Activated T-helper 1 cell treated with anti-CD3 and anti-CD28 coated beads, Interleukin-2, amount 50 U/mL, for 16 hours (primary cell): ENCODE measurements at places on chromosomes 3 and 15.

DNA sequence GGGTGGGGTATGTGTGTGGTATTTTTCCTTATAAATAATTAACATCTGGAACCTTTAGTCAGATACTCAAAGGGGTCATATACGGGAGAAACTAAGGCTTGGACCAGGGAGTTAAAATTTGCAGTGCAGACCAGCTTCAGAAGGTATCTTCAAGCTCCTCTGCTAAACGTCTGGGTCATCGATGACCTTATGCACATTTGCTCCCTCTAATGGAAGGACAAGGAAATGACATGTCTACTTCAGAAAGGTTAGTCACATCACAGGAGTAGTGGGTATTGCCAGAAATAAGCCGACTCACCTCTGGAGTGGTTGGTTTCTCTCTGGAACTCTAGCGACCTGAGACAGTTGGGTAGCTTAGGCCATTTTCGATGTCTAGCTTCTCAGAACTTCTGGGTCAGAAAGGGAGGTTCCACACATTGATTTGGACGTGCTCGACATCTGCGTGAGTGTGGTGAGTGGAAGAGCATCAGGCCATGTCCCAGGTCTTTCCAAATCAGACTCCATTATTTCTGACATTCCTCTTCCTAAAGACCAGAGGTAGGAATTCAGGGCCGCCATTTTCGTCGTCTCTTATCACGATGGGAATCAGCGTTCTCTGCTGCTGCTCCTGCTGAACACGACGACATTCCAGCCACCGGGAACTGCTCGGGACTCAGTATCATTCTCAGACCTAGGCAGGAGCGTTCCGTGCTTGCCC, 31.8 kb upstream of the RASA2 start:
- no peak for DNase-seq

DNA sequence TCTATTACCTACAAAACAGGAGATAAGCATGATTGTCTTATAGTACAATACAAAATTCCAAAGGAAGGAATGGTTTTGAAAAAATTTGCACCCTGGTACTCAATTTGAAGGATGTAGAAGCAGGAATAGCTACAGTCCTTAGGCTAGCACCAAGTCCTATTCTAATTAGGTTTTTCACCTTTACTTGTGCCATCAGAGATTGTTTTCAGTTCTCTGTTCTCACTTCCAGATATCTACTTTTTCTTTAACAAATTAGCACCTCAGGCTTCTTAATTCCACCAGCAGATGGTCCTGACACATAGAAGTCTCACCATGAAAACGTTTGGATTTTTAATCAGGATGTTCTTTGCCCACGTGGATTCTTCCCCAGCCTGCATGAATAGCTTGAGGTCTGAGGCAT, 43.8 kb downstream of the IL5RA start:
- no peak for DNase-seq

- DNase-seq: no peak
Measured at GRCh38 chr3:159839561-159840379, 148.9 kb upstream of the IL12A start.

- no peak for DNase-seq
Measured at GRCh38 chr3:120424506-120424905, 26.3 kb downstream of the FSTL1 start.

GRCh38 chr3:62143843-62144450, 229.4 kb downstream of the FEZF2 start:
- no peak for DNase-seq

DNA sequence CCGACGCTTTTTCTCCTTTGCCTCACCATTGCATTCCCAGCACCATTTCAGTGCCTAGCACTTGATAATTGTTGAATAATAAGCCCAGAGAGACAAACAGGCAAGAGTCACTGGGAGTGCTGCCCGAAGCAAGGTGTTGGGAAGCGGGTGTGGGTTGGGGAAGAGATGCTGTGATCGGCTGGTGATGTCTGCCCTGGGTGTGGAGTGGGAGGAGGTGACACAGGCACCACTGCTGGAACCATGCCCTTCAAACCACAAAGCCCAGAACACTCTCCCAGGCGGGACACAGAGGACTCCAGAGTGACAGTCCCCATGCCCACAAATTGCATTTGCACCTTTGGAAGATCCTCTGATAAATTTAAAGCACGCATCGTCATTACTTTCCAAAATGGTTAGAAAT, 148.2 kb downstream of the CHSY1 start:
- DNase-seq: no peak

DNA sequence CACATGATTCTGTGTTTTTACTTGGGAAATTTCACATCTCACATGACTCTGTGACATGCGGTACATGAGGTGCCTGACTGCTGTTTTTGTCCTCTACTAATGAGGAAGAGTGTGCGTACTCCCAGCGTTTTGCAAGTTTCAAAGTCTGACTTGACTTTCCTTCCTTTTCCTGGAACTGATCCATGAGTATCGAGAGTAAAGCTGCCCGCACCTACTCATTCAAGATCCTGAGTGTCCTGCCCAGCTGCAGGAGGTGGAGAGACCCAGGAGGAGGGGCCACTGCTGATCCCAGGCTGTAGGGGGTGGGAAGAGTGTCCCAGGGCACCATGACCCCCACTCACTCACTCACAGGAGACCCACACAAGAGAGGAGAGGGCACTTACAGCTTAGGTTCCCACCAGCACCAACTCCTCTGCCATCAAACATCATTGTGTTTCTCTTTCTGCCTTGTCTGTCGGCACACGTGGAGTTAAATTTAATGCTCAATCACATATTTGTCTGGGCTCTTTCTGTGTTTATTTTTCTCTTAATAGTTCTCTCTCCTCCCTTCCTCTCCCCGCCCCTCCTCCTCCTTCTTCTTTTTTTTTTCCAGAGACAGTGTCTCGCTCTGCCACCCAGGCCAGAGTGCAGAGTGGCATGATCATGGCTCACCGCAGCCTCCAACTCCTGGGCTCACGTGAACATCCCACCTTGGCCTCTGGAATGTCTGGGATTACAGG, 1.4 kb downstream of the CCR5AS start:
- DNase-seq: no peak

DNA sequence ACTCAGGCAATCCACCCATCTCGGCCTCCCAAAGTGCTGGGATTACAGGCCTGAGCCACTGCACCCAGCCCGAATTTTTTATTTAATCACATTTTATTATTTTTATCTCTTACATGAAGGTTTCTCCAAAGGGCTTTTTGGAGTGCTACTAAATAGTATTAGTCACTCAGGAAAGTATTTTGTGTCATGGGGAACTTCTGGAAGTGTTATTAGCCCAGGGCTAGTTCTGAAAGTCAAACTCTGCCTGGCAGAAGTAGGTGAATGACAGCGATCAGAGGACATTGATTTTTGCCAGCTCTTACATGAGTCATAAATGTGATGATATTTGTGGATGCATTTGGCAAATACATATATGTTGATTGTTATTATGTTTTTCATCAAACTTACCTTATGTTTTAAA, 48.7 kb downstream of the ZPLD1 start:
- DNase-seq: no peak

DNA sequence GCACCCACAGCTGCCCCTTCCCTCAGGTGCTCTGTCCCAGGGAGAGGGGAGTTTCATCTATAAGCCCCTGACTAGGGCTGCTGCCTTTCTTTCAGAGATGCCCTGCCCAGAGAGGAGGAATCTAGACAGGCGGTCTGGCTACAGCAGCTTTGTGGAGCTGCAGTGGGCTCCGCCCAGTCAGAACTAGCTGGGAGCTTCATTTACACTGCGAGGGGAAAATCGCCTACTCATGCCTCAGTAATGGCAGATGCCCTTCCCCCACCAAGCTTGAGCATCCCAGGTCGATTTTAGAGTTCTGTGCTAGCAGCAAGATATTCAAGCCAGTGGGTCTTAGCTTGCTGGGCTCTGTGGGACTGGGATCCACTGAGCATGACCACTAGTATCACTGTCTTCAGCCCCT, 181.2 kb upstream of the RARB start:
- DNase-seq: no peak

DNA sequence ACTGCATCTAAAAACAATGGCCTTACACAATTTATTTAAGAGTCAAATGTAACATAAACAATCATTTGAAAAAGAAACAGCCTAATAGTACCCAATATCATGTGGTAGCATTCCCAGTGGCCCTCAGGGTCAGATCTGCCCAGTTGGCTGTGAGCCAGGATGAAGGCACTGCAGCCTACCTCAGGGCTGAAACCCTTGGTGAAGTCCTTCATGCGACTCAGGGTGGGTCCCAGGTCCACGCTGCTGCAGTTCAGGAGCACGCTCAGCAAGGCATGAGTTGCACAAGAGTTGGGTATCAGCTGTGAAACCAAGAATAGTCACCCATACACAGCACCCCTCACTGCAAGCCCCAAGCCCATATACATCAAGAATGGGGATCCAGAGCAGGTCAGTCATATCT, 37.1 kb downstream of the SEMA3G start:
- no peak for DNase-seq

DNA sequence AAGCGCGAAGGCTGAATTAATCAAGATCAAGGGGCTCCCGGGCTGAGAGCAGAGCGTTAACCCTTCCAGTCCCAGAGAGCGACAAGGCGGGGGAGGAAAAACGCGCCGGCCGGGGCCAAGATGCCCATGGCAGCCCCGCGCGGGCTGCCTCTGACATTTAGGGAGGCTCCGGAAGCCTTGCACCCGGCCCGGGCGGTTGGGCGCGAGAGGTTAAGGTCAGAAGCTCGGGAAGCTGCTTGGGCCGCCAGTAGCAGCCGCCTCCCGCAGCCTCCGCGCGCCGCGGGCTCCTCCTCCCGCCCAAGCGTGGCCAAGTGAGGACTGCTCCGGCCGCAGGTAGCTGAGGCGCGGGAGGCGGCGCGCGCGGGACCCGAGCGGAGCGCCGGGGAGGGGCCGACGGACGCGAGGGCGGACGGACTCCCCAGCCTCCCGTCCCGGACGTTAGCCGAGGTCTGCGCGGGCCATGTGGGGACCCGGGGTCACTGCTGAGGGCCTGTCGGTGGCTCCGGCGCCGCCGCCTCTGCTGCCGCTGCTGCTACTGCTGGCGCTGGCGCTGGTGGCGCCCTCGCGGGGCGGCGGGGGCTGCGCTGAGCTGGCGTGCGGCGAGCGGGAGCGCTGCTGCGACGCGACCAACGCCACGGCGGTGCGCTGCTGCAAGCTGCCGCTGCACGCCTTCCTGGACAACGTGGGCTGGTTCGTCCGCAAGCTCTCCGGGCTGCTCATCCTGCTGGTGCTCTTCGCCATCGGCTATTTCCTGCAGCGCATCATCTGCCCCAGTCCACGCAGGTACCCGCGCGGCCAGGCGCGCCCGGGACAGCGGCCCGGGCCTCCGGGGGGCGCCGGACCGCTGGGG, at the start of gene C3orf80:
C3orf80 (plus strand) TSS at position 247 of the 850 bp plus-strand sequence; CDS start at position 461, 214 bp downstream.
- peak; percentile 8 for DNase-seq
